ENCODE measurements at places on chromosomes 4 and X.

- no peak for DNase-seq
Observed at GRCh38 chr4:8248091-8248490, 21.5 kb upstream of the HTRA3 start.

DNA sequence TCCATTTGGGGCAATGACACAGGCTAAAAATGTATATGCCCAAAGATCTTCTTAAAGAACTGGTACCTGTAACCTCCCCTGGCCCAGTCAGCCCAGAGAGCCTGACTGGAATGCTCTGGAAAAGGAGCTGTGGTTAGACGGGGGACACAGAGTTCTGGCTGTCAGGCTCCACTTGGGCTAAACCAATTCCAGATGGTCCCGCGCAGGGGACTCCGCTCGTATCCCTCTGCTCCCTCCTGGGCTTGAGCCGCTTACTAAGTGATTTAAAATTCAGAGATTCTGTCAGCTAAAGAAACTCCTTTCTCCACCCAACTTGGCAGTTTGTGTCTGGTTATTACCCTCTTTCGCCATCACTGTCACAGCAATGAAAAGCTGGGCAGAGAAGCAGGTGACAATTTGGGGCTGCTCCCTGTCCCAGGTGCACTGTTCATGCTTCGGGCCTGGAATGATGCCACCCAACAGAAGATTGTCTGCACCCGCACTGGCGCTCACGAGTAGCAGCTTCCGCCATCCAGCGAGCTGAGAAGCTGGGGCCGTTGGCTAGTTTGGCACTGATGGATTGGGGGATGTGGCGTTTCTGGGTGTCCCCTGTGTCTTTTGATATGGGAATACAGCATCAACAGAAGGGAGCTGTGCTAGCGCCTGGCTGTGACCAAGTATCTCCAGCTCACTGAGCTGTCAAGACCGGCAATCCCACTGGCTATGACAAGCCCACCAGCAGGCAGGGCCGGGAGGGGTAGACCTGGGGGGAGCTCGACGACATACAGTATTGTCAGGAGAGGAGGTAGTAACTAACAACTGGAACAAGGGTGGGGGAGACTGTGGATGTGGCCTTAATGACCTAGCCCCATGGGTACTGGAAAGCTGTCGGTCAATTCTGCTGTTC lies 6.7 kb upstream of the IRAK1 start:
- DNase-seq, result no peak

DNA sequence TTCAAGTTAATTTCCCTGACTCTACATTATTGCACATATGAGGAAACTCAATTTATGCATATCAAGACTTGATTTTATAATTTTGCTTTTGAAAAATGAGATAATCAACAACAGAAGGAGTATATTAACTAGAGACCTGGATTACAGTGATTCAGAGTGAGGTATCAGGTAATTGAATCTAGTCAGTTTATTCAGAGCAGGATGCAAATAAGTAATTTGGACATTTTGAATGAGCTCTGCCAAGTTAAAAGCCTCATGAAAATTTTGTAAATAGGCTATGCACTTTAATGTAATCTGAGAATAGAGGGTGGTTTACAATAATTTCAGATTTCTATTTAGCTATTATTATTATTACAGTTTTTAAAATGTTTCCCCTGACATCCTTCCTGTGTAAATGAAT lies 203.7 kb upstream of the EMCN start:
- DNase-seq, result no peak

DNA sequence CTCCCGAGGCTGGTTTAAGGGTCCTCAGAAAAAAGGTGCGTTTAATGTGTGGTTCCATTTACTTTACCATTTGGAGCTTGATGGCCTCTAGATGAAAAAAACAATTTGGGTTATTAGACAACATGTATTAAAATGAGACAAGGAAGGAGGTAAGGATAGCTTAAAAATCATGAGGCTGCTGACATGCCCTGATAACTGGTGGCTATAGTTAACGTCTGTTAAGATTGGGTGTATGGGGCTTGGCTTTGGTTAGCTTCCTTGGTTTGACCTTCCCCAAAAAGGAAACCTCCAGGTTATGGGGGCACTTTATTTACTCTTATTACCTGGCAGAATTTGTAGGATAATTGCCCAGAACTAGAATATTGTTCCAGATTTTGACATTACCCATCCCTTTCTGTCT lies 51.5 kb downstream of the HMGB2 start:
- DNase-seq, result no peak

DNA sequence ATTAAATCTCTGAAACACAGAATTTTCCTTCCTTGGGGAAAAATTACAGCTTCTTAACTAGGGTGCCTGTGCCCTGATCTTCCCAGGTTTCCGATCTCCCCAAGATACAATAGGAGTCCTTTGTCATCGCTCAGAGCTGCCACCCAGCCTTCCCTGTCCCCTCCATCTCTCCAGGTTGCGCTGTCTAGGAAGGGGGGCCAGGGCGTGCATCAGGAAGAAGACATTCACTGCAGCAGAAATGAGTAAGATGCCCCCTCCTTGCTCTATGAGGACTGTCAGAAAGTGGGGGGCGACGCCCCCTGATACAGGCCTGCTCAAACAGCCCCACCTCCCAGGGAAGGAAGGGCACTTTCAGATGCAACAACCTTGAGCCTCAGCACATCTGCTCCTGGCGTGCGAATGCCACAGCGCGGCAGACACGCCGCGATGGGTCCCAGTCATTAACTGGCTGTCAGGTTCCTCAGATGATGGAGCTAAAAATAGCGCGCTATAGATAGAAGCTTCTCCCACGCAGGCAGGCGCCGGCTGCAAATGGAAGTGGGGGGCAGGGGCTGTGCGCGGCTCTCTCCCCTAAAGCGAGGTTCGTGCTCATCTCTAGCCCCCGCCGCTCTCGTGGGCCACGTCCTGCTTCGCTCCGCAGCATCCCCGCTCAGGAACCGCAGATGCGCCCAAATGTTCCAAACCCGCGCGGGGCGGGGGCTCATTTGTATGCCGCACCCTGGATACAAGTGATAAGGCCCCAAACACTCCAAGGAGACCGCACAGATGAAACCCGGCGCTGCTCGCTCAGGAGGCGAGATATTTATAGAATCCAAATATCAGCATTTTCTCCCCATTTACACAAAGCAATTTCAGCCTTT lies 57.6 kb upstream of the LGI2 start:
- no peak for DNase-seq
